Inflammatory macrophage (primary cell): ENCODE measurements at places on chromosomes 4 and X.
A peak's percentile ranks its signal among the peaks of the same experiment; 100 is the strongest.

DNA sequence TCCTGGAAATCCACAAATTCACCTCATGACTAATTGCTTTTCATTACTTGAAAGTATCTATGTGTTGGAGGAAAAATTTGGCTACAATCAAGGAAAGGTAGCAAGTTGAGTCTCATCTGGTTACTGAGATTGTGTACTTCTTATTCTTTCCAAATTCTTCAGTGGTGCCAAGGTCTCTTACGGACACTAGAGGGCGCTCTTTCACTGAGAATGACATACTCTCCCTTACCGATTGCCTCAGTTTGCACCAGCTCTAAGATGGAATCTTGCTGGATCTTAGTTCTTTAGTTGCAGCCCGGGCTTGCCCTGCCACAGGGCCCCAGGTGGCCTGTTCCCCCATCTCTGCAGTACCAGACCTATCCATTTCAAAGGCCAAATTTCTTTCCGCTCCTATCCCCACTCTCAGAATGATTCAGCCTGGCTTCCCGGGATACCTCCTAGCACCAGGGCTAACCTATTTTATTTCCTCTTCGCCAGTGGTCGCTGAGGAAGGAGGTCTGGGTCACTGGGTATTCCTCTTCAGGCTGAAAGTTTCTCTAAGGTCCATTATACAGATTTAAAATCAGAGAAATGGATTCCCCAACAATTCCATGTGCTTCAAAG is 24.6 kb upstream of the GPR50 start:
- DNase-seq: peak; percentile 37

- no peak for DNase-seq
Measured at GRCh38 chr4:102868153-102868780, 525 bp upstream of the CISD2 start.

DNA sequence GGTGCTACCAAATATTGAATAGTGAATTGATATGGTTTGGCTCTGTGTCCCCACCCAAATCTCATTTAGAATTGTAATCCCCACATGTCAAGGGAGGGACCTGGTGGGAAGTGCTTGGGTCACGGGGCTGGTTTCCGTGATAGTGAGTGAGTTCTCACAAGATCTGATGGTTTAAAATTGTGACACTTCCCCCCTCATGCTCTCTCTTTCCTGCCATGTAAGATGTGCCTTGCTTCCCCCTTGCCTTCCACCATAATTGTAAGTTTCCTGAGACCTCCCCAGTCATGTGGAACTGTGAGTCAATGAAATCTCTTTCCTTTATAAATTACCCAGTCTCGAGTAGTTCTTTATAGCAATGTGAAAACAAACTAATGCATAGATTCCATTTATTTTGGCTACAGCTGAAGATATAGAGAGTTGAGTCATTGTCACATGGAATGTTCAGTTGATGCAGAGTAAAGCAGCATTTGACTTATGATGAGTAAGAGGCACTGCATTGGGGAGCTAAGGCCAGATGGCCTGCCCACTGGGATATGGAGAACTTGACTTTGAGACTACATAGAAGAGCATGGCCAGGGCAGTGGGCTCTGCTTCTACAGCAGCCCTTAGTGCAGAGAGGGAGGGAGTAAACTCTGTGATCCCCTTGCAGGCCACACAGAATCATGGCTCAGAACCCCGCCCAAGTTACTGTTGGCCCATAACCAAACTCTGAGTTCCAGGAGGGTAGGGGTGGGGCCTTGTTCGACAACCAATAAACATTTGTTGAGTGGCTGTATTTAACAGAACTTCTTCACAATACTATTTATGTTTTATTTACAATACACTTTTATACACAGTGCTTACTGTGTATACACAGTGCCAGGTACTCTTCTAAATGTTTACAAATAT is 34.2 kb downstream of the RAI2 start:
- no peak for DNase-seq

- no peak for DNase-seq
Measured at GRCh38 chr4:6527683-6528595, 47.0 kb upstream of the MAN2B2 start.

- DNase-seq: no peak
Measured at GRCh38 chr4:73891739-73892405, 22.7 kb downstream of the CXCL1 start.

GRCh38 chr4:172826861-172827260 is 341.8 kb upstream of the GALNT7 start:
- DNase-seq: no peak

- no peak for DNase-seq
Measured at GRCh38 chrX:153631346-153631745, 15.7 kb upstream of the DUSP9 start.

DNA sequence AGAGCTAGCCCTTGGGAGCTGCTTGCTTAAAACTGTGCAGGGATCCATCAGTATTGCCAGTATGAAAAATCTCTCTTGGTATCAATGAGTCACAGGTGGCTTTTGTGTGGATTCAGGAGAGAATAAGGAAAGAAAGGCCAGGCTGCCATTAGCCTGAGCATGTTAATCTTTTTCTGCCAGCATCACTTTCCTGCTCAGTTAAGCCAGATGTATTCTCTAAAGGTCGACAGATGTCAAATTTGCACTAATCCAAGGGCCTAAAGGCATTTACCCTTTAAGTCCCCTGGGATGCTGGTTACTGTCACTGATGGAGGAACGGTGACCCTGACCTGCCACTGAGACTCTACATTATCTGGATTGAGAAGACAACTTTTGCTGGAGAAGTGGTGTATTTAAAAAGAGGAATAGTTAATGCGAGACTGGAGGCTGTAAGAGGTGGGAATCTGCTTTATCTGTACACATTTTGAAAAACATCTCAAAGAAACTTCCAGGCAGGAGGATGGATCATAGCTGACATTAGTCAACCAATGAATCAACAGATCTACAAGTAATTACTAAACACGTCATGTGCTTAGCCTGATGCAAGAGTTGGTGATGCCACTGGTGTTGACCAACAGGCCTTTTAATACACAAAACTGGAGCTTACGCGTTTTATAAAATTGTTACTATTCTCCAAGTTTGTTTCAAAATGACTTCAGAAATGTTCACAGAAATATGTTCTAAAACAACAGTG is 241.4 kb upstream of the ANXA3 start:
- no peak for DNase-seq

DNA sequence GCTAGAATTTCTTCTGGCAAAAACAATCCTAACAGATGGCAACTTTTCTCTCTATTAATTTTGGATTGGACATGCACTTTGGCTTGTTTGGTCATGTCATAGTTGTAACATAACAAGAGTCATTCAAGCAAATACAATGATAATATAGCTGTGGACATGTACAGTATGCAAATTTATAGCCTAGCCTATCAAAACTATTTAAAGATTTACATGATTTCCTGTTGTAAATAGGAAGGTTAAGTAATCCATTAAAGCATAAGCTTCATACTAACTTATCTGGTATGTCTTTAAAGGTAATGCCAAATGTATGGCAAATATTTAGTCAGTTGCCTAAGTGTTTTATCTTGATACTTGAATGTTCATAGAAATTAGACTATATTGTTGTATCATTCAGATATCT is 45.3 kb downstream of the RPA4 start:
- no peak for DNase-seq

- DNase-seq: no peak
Measured at GRCh38 chrX:9859711-9860555, 73.7 kb downstream of the SHROOM2 start.

- no peak for DNase-seq
Measured at GRCh38 chr4:155820887-155821518, 45.1 kb downstream of the ASIC5 start.

DNA sequence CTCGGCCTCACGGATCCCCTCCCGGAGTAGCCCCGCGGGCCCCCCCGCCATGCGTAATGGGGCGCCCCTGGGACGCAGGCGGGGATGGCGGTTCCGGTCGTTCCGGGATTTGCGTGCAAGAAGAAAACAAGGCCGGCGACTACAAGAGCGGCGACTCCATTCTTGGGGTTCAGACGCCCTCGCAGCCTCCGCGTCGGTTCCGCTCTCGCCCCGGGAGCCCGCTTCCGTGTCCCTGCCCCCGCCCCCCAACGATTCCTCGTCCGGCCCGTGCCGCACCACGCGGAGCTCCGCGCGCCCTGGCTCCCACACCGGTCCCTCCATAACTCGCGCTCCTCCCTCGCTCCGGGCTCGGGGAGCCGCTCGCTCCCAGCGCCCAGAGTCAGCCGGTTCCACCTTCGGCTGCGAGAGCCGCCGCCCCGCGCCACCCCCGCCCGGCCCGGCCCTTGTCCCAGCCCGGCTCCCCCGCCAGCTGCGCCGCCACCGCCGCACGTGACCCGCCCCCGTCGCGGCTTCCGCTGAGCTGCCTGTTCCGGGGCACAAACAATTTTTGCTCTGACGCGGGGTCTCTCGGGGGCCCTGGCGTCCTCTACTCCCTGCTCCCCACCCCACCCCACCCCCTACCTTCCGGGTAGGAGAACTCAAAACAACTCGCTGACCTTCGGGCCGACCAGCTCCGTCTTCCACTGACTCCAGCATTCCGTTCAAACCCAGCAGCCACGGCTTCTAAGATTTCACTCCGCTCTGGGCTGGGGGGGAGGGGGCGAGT is 78.8 kb upstream of the BCOR start:
- DNase-seq: peak; percentile 49

- no peak for DNase-seq
Measured at GRCh38 chr4:184793735-184794355, 31.9 kb downstream of the ACSL1 start.

DNA sequence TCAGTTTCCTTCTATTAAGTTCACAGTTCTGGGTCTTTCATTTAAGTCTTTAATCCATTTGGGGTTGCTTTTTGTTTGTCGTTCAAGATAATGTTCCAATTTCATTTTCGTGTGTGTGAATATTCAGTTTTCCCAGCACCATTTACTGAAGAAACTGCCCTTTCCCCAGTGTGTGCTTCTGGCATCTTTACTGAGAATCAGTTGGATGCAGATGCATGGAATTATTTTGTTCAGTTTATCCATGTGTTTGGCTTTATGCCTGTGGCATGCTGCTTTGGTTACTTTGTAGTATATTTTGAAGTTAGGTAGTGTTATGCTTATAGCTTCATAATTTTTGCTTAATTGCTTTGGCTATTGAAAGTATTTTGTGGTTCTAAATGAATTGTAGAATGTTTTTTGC is 163.8 kb upstream of the HDX start:
- no peak for DNase-seq

DNA sequence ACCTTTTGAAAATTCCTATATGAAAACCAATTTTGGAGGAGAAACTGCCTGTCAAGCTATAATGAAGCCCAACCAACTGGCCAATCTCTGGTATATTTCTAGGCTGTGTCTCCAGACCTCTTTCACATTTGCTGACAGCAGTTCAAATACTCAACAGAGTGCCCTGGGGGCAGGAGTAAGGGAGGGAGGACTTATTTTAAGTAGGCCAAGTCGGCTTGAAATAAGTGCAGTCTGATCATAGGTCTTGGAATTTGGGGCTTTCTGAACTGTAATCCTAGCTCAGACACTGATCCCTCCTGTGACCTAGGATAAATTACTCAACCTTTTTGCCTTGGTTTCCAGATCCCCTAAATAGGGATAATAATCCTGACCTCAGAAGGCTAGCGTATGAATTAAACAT is 59.4 kb upstream of the SLC7A11 start:
- no peak for DNase-seq

- no peak for DNase-seq
Measured at GRCh38 chr4:826508-827208, 729 bp upstream of the CPLX1 start.

- DNase-seq: no peak
Measured at GRCh38 chr4:8837181-8837841, 34.3 kb downstream of the HMX1 start.

DNA sequence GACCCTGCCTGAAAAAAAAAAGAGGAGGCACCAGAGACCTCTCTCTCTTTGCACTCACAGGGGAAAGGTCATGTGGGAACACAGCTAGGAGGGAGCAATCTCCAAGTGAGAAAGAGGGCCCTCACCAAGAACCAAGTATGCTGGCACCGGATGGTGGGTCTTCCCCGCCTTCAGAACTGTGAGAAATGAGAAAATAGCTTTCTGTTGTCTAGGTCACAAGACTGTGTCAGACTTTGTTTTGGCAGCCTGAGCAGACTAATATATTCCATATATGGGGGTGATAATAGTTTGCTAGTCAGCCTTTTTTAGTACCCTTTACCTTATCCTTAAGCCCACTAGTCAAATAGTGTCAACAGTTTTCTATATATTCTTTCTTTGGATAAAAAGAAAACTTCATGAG is 193.0 kb downstream of the TRIML1 start:
- DNase-seq: no peak

DNA sequence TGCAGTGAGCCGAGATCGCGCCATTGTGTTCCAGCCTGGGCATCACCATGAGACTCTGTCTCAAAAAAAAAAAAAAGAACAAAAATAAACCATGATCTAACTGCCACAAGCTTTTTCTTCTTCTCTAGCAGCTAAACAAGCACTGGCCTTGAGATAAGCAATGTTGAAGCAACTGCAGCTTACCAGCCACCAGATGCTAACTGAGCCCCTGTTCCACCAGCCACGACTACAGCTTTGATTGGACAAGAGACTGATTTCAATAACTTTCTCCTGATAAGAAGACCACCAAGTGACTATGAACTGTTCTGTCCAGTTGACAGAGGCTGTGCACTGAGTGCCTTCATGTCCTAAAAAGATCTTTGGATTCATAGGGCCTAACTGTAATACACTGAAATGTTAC is 58.5 kb downstream of the DCTD start:
- DNase-seq: no peak

- DNase-seq: peak; percentile 86
Measured at GRCh38 chr4:15689540-15689939, 7.9 kb downstream of the FAM200B start.

DNA sequence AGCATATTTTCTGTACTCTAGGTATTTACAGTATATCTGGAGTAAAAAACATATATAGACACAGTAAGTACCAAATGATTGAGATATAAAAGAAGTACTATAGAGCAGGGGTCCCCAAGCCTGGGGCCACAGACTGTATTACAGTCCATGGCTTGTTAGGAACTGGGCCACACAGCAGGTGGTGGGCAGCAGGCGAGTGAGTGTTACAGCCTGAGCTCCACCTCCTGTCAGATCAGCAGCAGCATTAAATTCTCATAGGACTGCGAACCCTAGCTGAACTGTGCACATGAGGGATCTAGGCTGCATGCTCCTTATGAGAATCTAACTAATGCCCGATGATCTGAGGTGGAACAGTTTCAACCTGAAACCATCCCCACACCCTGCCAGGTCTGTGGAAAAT is 300.7 kb downstream of the NR3C2 start:
- DNase-seq: no peak

GRCh38 chr4:153204247-153204671 is at the start of gene TRIM2:
TRIM2 (plus strand) TSS chr4:153204443; CDS start chr4:153204531, 88 bp downstream.
- no peak for DNase-seq

DNA sequence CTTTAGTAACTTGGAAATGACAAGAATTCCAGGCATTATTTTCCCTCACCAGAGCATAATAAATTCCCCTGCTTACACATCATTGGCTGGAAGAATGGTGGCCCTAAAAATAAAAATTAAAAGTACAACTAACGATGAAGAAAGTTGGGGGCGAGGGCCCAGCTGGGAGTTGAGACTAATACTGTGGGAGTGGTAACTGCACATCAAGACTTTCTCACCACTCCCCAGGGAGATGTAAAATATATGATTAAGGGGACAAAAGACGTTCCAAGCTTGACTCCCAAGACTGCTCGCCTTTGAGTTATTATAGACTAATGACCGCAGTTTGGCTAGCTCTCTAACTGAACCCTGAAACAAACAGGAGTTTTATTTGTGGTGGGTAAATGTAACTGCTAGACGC is 30.0 kb downstream of the SMIM31 start:
- DNase-seq: no peak

GRCh38 chr4:67273666-67274065 is 271.6 kb downstream of the CENPC start:
- DNase-seq: no peak
